ENCODE measurements at places on chromosomes 16 and 17.

DNA sequence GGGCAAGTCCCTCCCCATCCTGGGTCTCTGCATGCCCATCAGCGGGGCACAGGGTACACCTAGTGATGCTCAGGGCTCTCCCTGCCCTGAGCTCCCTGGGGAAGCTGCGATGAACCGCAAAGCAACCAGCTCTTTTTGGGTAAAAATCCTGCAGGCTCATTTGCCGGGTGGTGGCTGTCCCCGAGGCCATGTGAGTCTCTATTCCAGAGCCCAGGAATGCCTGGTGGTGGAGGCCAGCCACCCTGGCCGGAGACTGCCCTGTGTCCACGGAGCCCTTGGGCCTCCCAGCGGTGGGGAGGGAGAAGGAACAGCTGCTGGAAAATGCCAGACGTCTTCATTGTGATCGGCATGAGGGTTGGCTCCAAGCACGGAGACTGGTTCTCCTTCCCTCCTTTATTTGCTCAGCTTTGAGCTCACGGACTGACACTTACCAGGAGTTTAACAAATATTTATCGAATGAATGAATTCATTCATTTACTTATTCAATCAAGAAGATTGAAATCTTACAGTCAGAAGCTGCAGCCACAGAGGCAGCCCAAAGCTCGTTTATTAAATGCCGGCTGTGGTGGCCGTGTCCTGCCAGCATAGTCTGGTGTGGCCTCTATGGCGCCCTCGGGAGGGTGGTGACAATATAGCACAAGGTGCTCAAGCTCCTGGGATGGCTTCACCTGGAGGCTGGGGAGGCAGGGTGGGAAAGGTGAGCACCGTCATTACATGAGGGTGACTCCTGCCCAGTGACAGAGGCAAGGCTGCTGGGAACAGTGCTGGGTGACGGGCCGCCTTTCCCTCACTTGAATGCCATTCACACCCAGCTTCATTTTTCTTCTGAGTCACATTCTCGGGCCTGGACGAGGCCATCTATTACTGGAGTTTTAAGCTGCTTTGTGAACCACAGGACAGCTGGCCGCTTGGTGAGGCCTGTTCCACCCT is 31.1 kb upstream of the JPH3 start:
- DNase-seq = peak; percentile 93

- no peak for DNase-seq
Observed at GRCh38 chr16:73083271-73083670, 35.3 kb upstream of the ZFHX3 start.

DNA sequence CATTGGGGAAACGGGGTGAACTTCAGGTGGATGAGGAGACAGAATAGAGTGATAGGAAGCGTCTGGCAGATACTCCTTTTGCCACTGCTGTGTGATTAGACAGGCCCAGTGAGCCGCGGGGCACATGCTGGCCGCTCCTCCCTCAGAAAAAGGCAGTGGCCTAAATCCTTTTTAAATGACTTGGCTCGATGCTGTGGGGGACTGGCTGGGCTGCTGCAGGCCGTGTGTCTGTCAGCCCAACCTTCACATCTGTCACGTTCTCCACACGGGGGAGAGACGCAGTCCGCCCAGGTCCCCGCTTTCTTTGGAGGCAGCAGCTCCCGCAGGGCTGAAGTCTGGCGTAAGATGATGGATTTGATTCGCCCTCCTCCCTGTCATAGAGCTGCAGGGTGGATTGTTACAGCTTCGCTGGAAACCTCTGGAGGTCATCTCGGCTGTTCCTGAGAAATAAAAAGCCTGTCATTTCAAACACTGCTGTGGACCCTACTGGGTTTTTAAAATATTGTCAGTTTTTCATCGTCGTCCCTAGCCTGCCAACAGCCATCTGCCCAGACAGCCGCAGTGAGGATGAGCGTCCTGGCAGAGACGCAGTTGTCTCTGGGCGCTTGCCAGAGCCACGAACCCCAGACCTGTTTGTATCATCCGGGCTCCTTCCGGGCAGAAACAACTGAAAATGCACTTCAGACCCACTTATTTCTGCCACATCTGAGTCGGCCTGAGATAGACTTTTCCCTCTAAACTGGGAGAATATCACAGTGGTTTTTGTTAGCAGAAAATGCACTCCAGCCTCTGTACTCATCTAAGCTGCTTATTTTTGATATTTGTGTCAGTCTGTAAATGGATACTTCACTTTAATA is 7.0 kb upstream of the TMEM235 start:
- DNase-seq = peak; percentile 47

DNA sequence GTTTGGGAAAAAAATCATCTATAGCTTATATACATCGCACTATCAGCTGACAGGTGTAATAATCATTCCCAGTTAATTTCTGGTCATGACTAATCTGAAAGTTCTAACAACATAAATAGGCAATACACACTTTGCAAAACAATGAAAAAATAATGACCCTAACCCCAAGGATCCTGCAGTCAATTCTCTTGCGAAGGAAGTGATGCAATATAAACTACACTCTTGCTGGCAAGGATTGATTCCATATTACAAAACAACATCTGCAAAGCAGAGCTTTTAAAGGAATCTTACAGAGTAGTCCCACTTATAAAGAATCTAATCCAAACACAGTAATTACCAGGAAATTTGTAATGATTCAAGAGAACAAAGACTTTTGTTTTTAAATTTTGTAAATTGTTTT is 73.4 kb downstream of the MYO1D start:
- no peak for DNase-seq

GRCh38 chr16:79800016-79800608 is 199.6 kb upstream of the MAF start:
- DNase-seq = no peak

DNA sequence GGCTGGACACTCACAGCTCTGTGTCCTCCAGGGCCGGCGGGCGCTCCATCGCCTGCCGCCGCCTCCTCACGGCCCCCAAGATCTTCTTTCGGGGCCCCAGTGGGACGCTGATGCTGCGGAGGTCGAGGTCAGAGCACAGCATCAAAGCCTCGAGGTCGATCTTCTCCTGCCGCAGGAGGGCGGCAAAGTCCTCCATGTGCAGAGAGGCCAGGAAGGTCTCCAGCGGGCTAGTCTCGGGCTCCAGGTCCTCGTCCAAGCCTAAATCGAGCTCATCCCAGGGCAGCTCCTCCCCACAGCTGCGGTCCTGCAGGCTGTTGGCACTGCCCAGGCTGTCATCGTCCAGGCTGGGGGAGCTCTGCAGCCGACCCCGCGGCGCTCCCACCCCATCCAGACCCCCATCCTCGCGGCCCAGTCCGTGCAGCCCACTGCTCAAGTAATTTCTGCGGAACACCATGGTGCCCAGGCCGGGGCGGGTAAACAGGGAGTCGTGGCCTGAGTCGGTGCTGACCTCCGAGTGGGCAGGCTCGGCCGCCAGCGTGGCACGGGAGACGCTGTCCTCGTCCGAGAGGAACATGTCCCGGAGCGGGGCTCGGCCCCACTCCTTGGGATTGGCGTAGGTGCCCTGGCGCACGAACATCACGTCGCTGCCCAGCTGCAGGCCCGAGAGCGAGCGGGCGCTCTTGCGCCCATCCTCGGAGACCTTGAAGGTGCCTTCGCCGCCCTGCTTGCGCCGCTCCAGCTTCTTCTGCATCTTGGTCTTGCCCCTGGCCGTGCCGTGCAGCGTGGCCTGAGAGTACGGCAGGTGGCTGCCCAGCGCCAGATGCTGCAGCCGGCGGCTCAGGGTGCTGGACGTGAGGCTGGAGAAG is 3.4 kb downstream of the USH1G start:
- DNase-seq = peak; percentile 93

- no peak for DNase-seq
Observed at GRCh38 chr16:79151-80054, 1.4 kb downstream of the MPG start.

- DNase-seq = no peak
Observed at GRCh38 chr17:42460371-42460770, 1.7 kb downstream of the ATP6V0A1 start.

DNA sequence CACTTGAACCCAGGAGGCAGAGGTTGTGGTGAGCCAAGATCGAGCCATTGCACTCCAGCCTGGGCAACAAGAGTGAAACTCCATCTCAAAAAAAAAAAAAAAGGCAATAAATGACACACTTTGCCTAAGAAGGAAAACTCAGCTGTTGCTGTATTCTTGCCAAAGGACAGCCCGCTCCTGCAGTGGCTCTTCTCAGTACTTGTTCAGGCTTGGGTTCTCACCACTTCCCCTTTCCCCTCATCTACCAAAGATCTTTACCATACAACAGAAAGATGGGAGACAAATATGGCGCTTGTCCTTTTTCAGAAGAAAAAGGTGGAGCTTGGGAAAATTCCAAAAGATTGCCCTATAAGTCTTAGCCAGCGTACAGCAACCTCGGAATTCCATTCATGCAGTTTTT is 58.5 kb downstream of the MYH13 start:
- no peak for DNase-seq

- no peak for DNase-seq
Observed at GRCh38 chr17:81932333-81932983, 4.6 kb downstream of the PYCR1 start.

DNA sequence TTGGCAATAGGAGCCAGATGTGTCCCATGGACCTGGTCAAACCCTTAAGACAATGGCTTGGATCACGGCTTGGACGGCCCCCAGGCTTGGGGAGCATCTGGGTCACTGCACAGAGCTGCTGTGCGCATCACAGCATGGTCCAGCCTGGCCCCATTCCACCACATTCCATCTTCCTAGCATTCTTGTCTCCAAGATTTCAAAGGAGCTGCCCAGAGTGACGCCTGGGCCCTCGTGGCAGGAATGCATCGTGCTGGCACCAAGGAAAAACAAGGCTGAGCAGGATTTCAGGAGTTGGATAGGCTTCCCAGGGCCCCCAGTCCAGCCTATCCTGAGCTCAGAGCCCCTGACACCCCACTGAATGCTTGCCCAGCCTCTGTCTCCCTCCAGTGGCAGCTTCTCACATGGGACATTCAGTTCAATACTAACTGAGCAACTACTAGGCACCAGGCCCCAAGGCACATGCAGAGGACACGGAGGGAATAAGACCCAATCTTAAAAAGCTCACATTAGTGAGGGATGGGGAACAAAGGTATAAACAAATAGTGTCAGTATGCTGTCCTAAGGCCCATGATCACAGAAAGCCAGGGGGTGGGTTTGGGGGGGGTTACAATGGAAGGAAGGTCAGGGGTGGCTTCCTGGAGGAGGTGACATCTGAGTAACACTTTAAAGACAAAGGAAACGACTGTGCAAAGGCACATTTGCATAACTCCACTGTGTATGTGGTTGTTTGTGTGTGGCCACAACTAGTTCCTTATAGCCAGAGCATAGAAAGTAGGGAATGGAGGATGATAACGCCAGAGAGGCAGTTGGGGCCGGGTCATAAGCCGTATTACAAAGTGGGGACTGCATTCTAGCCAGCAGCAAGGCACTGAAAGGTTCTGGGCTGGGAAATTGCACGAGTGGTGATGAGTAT is 34.1 kb downstream of the TK2 start:
- DNase-seq = peak; percentile 71

DNA sequence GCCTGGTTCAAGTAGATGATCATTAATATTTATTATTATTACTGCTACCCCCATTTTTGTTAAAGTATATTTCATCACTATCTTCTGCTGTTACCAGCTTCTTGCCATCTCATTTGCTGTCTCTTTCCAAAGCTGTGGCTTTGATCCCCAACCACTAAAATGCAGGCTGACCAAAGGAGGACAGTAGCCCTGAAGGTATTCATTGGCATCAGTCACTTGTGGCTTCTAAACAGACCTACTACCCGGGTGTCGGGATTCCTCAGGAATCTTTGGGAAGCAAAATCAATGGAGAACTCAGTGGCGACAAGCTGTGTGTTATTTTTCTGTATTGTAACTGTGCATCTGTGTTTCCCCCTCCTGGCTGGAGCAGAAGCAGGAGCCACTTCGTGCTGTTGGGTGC is 379.2 kb upstream of the ERCC4 start:
- DNase-seq = no peak

DNA sequence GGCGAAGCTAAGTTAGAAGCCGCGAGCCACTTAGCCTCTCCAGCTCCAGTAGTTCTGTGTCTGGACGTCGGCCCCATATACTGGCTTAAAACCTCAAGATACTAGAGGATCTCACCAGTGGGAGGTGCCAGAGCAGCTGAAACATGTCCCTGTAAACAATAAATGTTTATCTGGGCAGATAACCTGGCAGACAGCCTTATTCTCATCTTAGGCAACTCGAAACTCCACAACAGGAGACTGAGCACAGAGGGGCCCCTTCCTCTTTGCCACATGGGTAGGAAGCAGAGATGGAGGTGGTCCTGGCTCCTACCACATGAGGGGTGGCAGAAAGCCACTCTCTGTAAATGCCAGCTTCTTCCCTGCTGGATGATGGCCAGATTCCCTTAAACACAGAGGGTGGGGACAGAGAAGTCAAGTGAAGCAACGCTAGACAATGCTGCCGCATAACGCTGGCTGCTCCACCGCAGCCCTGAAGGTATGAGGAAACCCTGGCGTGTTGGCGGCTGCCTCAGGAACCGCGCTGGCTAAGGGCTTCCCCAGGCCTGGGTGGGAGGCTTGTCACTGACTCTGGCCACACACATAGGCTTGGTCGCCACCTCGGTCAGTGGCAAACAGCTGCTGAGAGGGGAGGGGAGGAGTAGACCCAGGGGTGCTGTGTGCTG is 67.9 kb downstream of the HIC1 start:
- DNase-seq = peak; percentile 71

DNA sequence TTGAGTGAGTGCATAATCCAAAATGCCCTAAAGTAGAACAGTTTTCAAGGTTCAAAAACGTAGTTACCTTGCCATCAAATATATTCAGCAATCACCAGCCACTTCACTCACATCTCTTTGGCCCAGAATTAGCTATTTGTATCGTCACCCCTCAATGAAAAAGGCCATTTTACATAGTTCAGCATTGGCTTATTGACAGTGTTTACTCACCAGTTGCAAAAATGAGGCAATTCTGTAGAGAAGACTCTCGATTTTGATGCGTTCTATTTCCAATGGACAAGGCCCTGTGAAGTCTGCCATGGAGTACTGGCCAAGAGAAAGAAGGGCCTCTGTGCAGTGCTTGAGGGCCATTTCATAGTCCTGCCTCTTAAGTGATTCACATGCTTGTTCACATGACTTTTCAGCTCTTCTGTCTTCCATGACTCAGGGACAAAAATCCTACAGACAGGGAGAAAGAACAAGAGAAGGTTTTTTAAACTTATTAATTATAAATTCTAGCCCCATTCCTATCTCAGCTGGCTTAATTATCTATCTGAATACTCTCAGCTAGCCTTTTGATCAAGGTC is 26.5 kb downstream of the HELZ start:
- DNase-seq = no peak

- DNase-seq = no peak
Observed at GRCh38 chr17:74272731-74273201, 1.3 kb upstream of the DNAI2 start.

All from endodermal cell (in vitro differentiated cells).